Stimulated activated CD8-positive, alpha-beta memory T cell treated with anti-CD3 and anti-CD28 coated beads, Interleukin-7, amount 100 ng/mL, for 1 hour (primary cell): ENCODE measurements at places on chromosomes 11 and 22.

DNA sequence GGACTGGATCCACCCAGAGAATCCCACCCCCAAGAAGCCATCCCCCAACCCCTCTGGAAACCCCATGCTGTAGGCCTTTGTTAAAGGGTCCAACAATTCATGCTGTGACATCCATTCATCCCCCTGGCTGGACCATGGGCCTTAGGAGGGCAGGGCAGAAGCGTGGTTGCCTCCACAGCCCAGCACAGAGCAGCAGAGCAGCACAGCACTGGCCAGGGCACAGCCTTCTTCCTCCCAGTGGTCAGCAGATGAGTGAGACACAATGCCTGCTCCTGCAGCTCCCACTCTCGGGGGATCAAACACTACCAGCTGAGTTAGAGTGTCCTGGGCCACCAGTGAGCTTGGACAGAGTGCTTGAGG lies 84.5 kb upstream of the LINC01488 start:
- DNase-seq = no peak

DNA sequence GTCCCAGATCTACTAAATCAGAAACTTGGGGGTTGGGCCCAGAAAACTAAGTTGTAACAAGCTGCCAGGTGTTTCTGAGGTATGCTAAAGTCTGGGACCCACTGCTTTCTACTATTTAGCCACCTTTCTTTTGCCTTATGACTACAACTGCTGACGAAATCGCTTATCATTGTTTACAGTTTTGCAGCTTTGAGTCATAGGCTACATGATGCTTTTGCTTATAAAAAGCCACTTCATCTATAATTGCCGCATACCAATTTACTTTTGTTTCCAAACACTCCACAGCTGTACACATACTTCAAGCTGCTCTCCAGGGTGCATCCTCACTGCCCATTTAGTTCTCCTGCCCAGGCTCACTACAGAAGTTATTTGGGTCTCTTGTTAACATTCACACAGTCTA lies 144.7 kb downstream of the ENTHD1 start:
- DNase-seq = no peak

DNA sequence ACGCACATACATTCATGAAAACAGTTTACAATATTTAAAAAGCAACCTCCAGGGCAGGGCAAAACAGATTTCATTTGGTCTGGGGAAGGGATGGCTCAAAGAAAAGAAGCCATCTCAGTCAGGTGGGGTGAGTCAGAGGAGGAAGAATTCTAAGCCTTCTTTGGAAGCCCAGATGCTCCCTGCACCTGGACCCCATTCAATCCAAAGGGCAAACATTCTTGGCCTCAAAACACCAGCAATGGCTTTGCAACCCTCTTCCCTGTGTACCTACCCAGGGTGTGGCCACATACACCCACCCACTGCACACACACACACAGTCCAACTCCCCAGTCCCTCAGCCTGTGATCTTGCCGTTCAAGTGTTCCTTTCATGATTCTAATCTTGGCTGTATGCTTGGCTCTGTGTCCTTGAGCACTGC lies 2.0 kb downstream of the KCNE3 start:
- no peak for DNase-seq

DNA sequence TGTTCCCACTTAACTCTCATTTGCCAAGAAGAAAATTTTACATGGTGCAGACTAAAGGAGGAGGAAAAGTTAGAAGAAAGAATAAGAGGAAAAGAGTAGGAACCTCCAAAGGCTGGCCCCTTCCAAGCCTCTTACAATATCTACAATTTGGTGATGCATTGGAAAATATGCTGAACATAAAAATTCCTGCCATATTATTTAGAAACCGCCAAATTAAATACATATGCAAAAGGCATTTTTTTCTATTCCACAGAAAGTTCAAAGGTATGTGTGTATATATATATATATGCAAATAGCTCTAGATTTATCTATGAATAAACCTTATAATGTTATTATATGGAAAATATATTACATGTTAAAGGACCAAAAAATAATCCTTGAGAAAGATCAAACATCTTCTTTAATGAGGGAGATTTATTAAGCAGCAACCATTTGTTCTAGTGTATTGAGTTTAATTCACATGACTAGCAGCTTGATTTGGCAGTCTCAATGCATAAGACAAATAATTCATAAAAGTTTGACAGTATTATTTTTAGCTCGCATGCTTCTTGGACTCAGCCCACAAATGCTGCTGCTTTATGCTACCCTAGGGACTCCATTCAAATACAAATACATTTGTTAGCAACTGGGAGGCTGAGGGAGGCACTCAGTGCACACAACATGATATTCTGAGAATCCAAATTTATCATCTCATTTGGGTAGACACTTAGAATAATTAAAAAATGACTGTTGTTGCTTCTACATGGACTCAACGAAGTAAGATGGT lies 184.9 kb downstream of the SBF2 start:
- DNase-seq = no peak

GRCh38 chr11:46099963-46100316 lies 21.3 kb downstream of the PHF21A start:
- DNase-seq = no peak
